Stimulated activated CD8-positive, alpha-beta memory T cell treated with anti-CD3 and anti-CD28 coated beads, Interleukin-15, amount 100 ng/mL, for 4 hours (primary cell): ENCODE measurements at places on chromosomes 4 and X.

- DNase-seq, result no peak
These were observed 11.0 kb downstream of the FAT1 start for GRCh38 chr4:186712690-186713089.

DNA sequence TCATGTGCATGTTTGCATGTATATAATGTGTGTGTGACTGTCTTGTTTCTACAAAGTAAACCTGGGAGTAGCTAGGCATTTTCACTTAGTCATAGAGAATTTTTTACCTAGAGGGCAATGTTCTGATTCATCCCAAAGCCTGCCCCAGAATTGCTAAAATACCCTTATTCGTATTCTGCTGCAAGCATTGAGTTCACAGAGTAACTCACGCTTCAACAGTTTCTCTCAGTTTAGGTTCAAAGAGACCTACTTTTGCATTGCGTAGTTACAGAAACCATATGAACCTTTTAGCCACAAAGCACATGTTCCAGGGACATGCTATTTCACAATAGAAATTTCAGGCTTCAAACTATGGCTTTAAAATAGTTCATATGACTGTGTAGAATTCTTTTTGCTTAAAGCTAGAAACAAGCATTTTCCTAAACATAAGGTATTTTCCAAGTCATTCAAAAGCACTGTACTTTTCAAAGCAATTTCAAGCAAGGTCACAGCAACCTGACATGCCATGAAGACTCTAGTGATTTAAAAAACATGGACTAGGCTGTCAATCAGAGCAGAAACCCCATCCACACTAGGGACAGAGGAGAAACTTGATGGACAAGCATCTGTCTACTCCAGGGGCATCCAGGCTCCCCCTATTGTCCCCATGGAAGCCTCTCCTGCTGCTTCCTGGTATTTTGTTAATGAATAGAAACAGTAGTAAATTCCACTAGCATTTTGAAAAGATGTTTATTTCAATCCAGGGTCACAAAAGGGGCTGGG, 81.5 kb upstream of the MAPK10 start:
- no peak for DNase-seq

GRCh38 chrX:24877854-24878650, 137.7 kb downstream of the ARX start:
- DNase-seq, result no peak

GRCh38 chr4:173735585-173735984, 205.6 kb upstream of the HAND2 start:
- no peak for DNase-seq

DNA sequence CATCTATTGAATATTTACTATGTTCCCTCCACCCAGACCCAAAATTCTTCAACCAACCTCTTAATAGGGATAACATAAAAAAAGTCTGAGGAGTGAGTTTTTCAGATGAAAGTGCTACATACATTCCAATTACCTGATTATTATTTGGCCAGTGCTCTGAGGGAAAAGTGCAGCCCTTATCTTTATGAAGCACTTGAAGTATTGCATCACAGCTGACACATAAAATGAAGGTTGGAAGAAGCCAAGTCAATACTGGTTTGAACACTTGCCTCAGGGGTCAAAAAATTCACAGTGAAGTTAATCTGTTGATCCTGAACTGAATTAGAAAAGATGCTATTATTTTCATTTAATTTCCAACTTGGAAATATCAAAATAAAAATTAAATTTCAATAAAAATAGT, 498.9 kb downstream of the INPP4B start:
- no peak for DNase-seq

DNA sequence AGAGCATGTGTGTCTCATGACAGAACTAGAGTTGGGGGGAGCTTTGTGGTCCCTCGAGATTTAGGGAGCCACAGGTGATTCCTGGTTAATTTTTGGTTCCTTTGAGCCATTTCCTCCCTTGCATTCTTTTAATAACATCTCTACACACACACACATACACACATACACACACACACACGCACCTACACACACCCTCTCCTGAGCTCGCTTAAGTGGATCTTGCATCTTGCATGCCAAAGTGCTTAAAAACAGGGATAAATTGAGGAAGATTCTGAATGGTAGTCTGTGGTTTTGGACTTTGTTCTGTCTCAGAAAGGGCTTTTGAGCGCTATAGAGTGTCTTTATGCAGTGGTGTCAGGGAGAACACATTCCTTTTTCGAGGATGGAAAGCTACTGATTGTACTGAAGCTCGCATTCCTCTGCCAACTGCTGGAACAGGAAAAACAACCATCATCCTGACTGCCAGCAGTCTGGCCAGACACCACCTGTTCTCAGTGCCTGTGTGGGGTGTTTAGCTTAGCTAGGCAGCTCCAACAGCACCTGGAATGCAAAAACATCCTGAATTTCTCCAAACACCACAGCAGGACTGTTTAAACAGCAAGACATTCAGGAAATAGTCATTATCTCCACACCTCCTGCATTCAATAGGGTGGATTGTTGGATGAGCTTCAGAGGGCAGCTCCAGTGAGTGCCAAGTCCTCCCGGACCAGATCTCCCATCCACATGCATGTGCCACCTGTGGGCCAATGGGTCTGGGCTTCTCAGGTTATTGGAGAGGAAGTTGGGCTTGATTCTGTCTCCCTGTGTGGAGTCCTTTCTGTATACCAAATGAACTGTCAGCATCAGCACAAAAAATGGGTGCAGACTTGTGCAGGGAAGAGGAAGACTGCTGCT, 21.9 kb upstream of the IGFBP7 start:
- DNase-seq, result no peak

GRCh38 chr4:72314869-72315268, 254.2 kb downstream of the ADAMTS3 start:
- no peak for DNase-seq

- no peak for DNase-seq
These were observed 44.1 kb downstream of the SLC16A2 start for GRCh38 chrX:74465424-74465823.

GRCh38 chr4:110483516-110483915, 7.6 kb downstream of the ENPEP start:
- DNase-seq, result no peak

DNA sequence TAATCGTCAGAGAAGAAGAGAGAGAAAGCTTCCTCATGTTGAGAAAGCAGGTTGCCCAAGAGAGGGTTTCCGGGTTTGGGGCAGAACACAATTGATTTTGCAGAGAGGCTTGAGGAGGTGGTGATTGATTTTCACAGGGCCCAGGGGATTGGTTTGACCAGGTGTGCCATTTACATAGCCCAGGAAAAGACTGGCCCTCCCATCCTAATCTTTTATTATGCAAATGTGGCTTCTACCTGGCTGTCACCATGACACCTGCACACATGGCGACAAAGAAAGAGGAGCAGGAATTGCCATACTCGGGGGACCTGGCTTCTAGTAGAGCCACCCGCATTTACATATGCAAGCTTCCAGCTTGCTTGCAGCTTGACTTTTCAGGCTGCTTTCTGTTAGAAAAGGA, 405.3 kb downstream of the PPP4R3C start:
- no peak for DNase-seq
